ENCODE measurements at places on chromosomes 5 and 9.

DNA sequence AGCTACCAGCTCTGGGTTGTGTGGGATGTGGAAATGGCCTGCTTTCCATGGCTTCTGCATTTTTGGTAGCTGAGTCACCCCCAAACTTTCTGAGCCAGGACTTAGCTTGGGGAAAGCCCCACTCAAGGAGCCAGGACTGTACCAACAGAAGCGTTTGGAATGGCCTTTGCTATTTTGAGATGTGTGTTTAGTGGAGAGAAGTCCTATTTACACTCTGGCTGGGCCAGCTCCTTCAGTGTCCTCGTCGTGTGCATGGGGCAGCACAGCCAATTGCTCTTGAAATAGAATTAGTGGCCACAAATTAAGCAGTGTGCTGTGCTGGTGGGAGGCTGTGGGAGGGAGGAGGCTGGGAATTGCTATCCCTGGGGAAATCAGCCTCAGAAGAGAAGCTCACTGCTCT is 51.6 kb downstream of the ENTREP1 start:
- no peak for DNase-seq

- peak; percentile 23 for DNase-seq
Measured at GRCh38 chr5:31733371-31733770, 94.4 kb downstream of the PDZD2 start.

GRCh38 chr5:14006823-14007520 is 62.5 kb upstream of the DNAH5 start:
- no peak for DNase-seq

- DNase-seq, result no peak
Measured at GRCh38 chr9:126902210-126902609, 12.4 kb upstream of the RALGPS1 start.

GRCh38 chr9:95087659-95088242 is 229.8 kb downstream of the FANCC start:
- DNase-seq, result no peak

GRCh38 chr5:133998807-133999206 is 6.0 kb downstream of the VDAC1 start:
- DNase-seq, result no peak

Measured in dorsolateral prefrontal cortex (tissue), 122 donors.